Activated T-helper 1 cell treated with anti-CD3 and anti-CD28 coated beads, Interleukin-2, amount 50 U/mL, for 16 hours (primary cell): ENCODE measurements at places on chromosomes 3 and 15.

DNA sequence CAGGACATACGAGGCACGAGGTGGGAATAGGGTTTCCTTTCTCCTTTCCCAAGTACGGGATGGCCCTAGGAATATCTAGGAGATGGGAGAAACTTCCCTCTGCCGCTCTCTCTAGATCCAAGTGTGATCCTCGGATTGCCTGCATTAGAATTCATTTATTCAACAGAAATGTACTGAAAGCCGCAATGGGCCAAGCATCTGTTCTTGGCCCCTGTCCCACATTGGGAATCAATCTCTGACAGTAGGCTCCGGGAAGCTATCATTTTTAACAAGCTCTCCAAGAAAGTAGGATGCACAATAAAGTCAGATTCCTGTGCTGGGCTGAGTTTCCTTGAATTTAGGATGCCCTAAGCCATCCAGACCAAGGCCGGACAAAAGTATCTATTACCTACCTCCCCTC, 37.2 kb upstream of the CA12 start:
- no peak for DNase-seq

DNA sequence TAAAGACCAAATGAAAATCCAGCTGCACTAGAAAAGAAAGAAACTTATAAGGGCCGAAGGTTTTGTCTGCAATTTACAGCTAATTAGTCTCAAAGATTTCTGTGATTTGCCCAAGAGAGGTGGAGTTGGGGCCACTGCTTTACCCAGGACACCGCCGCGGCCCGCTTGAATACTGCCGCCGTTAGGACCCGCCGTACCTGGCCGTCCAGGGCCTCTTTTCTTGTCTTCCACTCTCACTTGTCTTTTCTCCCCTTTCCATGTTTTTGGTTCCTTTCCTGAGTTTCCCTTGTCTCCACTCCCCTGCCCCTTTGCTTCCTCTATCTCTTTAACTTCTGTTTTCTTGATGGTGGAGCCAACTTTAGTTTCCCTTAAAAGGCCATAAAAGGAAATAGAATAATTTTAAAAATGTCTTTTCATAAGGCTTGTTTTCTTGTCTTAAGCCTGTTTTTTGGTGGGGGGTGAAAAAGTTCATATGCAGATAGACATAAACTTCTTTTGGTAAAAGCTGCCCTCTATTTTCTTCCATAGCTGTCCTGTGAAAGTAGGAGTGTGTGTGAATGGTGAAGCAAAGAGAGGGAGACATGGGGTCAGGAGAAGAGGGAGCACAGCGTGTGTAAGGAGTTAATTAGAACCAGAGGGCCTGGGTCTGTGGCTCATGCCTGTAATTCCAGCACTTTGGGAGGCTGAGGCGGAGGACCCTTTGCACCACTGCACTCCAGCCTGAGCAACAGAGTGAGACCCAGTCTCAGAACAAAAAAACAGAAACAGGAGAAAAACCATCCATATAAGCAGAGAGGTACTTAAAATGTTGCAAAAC, 16.0 kb upstream of the CCNL1 start:
- no peak for DNase-seq

GRCh38 chr3:182948305-182948704, 32.0 kb downstream of the DCUN1D1 start:
- no peak for DNase-seq

- DNase-seq: no peak
Observed at GRCh38 chr15:89433686-89434085, 62.7 kb downstream of the RHCG start.

GRCh38 chr15:36579792-36580431, 486 bp downstream of the CDIN1 start:
- DNase-seq: no peak

- DNase-seq: no peak
Observed at GRCh38 chr15:84878504-84878903, 6.0 kb upstream of the SLC28A1 start.

DNA sequence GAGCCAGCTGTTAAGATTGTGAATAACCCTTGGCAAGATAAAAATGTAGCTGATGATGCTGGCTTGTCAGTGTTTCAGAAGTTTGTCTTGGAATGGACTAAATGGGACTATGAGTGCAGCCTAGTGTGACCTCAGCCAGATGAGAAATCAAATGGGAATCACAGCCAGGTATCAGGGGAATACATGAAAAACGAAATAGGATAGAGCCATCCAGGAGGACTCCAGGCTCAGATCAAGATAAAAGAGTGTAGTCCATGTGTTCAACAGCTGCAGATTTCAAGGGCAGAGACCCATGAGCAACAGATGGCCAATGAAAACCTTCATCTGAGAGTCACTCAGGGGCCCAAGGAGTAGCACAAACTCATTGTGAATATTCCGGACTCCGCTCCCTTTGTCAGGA, 1080.9 kb upstream of the CADM2 start:
- DNase-seq: no peak

GRCh38 chr3:36447061-36447460, 66.8 kb downstream of the STAC start:
- no peak for DNase-seq

DNA sequence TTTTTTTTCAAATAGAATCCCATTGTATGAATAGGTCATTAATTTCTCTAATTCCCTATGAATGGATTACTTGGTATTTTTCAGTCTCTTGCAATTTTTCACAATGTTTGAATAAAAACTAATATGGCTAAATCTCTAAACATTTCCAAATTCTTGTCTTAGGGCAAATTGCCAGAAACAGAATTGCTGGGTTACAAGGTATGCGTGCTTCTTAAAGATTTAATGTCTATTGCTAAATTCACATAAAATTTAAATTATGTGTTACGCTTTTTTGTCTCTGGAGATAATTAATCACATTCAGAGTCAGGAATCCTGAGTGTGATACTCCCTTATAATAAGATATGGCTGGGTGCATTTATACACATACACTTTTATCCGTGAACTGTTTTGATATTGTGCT, 264.5 kb upstream of the TBL1XR1 start:
- no peak for DNase-seq
